ENCODE measurements at places on chromosomes 1 and 21.
A peak's percentile ranks its signal among the peaks of the same experiment; 100 is the strongest.

DNA sequence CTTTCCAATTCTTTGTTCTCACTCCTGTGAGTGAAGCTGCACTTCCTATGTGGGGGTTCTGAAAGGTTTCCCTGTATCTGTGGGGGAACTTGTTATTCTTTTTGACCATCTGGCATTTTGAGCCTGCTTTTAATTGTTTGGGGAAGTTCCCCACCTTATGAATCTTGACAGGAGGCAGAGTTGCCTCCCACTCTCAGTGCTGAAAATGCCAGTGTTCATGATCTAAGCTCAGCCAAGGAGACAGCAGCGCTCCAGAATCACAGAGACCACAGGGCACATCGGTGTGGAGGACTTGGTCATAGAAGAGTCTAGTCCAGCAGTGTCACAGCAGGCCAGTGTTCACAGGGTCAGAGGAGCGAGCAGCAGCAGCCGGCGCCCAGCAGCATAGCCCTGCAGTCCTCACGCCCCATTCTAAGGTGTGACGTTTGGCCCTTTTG is 63.8 kb upstream of the PRDX6 start:
- no peak for DNase-seq

GRCh38 chr21:42234464-42235241 is 15.7 kb downstream of the ABCG1 start:
- DNase-seq, result no peak

- DNase-seq, result no peak
Measured at GRCh38 chr1:30933874-30934252, 25.3 kb upstream of the SDC3 start.

DNA sequence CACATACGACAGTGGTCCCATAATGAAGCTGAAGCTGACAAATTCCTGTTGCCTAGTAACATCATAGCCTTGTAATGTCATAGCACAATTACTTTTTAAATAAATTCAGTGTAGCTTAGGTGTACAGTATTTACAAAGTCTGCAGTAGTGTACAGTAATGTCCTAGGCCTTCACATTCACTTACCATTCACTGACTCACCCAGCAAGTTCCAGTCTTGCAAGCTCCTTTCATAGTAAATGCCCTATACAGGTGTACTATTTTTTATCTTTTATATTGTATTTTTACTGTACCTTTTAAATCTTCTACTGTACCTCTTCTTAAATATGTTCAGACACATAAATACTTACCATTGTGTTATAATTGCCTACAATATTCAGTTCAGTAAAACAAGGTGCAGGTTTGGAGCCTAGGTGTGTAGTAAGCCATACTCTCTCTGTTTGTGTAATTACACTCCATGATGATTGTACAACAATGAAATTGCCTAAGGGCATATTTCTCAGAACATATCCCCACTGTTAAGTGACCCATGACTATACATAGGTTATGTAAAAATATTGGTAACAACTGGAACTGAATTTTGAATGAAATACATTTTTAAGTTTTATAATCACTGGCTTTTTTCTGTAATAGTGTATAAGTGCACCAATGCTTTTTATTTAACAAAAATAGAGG is 33.5 kb upstream of the ADAM30 start:
- no peak for DNase-seq

GRCh38 chr1:1763657-1764621 is 14.3 kb downstream of the NADK start:
- DNase-seq, result no peak

DNA sequence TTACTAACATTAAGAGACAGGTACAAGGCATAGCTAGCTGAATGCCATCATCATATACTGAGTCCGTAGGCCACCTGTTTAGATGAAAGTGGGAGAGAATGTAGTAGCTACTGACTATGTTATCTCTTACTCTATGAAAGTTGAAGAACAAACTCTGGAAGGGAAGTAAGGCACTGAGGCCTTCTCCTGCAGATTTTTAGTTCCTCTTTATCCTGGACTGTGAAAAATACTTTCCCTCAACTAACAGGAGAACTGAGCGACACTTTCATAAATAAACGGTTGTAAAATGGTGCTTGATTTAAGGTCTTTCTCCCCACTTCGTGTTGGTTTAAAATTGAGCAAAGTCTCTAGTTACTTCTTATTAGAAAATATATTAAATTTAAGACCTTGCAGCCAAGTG is 101.9 kb downstream of the FNBP1L start:
- DNase-seq, result no peak

GRCh38 chr1:7470904-7471638 is 300.0 kb upstream of the VAMP3 start:
- no peak for DNase-seq

DNA sequence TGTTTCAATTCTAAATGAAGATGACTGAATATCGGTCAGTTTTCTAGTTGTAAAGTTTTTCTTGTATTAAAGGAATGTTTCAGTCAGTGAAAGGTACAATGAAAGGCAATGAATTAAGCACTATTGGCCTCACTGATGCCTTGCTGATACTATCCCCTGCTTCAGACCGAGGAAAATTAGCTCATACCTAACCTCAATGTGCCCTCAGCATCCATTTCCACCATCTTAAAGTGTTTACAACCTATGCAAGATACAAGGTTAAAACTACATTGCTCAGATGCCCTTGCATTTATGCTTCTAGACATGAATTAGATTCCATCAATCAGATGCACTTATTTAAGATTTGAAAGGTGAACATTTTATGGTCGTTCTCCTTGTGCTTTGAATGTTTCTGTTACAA is 184.5 kb downstream of the COP1 start:
- DNase-seq, result no peak

DNA sequence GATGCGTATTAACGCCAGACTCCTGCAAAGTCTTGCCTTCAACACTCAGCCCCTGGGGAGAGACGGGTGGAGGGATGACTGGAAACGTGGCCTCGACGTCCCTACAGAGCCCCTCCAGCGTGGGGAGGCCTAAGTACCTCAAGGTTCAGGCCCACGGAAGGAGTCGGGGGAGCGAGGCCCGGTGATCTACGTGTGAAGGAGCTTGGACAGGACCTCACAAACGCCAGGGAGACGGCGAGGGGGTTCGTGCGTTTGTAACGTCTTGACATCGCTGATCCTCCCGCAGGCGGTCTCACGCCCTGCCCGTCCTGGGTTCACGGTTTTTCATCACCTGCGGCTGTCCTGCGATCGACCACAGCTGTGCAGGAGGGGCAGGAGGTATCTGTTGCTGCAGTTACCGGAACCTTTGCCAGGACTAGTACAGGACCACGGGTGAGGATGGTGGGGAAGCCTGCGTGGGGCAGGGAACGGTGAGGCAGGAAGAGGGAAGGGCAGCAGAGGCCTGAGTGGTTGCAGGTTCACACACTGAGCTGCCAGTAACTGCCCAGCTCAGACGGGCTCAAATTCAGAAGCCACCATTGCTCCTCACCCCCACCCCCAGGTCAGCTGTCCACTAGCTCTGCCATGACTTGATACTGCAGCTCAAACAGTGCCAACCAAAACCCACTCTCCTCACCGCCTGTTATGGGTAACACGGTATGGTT is 889 bp upstream of the CCNL2 start:
- no peak for DNase-seq

DNA sequence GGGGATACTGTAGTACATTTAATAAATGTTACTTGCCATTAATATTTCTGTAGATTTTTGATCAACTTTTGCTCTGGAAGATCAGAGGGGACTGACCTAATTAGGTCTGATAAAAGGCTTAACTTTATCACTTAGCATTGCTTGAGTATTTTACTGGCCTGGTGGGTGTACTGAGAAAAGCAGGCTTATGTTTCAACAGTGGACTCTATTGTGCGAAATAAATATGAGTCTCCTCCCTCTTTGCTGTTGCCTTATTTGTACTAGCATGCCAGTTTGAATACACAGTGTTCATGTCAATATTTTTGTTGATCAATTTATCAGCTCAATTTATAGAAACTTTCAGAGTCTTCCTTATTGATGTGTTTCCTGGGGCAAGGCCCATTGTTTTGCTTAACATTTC is 49.1 kb downstream of the EBNA1BP2 start:
- no peak for DNase-seq

DNA sequence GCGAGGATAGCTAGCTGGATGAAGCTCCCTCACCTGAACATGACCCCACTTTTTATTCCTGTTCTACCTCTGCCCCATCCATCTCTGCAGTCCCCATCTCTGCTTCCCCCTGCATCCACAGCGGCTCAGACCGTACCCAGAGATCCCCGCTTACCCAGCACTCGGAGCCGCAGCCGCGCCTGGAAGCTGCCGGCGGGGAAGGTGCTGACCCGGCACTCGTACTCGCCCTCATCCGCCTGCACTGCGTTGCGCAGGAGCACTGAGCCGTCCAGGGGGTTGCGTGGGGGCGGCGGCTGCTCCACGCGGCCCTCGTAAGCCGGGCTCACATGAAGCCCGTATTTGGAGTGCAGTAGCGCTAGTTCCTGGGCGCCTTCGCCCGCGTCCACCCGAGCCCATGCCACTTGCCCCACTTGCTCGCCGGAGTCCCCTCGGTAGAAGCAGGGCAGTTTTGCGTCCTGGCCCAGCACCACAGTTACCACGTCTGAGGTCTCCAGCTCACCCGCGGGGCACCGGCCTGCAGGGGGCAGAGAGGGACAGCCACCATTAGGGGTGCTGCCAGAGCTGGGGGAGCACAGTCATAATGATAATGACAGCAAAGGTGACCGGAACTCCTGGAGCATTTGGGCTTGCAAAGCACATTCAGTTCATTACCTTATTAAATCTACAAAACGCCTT is 9.8 kb downstream of the NECTIN4 start:
- no peak for DNase-seq

- no peak for DNase-seq
Measured at GRCh38 chr1:226893936-226894335, 23.5 kb downstream of the PSEN2 start.

GRCh38 chr1:212606395-212607205 is 2.0 kb upstream of the ATF3 start:
- no peak for DNase-seq

- no peak for DNase-seq
Measured at GRCh38 chr1:160163615-160164014, 12.2 kb downstream of the ATP1A4 start.

DNA sequence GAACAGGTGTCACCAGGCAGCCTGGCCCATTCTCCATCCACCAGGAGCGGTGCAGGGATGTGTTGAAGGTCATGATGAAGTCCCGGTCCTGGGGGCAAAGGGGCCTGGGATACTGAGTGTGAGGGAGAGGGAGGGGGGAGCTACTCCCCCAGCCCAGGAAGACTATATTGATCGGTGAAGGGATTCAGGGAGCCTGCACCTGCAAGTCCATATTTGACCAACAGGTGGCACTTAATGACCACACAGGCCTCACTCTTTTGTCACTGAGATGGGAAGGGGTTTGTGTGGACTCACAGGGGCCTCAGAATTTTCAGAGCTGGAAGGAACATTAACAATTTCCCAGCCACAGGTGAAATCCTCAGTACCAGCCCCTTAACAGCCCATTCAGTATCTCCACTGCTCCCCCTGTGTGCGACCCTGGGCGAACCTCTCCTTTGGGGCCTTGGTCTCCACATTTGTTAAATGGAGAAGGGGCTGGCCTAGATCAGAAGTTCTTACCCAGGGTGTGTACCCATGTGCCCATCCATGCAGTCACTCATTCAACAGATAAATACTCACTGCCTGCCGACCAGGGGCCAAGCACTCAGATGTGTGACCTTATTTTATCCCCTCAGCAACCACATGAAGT is 55.6 kb downstream of the NKAIN1 start:
- peak; percentile 6 for DNase-seq

GRCh38 chr1:9874959-9875635 is 35.0 kb downstream of the CTNNBIP1 start:
- peak; percentile 27 for DNase-seq

DNA sequence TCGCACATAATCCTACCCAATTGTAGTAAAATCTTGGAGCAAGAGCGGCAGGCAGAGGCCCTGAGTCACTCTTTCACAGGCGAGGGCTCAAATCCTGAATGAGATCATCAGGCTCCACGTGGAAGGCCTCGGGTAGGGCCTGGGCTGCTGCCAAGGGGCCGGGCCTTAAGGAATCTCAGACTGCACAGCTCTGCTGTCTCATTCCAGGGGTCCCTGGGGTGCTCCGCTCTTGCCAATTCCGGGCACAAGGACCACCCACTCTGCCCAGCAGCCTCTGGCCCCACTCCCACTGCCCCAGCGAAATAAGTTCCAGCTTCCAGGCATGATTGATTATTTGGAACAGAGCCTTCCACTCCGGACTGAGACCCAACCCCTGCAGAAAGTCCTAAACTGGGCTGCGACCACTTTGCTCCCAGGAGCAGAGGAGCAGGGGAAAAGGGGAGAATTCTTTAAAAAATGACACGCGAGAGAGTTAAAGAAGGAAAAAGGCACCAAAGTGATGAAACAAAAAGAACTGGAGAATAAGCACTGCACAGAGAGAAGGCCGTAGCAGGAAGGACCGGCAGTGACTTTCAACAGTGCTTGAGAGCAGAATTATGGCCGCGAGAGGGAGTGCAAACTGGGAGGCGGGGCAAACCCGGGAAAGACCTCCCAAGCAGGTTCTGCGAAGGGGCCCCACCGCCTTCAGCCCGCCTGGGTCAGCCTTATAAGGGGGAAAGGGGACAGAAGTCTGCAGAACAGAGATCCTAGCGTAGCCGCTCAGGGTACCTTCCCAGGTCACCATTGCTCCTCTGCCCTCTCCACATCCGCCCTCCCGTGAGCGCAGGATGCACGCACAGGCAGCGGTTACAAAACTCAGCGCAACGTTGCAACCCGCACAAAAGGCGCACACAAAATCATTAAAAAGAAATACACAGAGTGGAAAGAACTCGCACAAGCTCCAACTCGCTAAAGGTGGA is 2.0 kb downstream of the ADAMTS1 start:
- DNase-seq, result peak; percentile 76

GRCh38 chr1:207885129-207886032 is 25.5 kb downstream of the CD34 start:
- DNase-seq, result no peak

- DNase-seq, result no peak
Measured at GRCh38 chr1:207021876-207022596, 10.5 kb downstream of the C1orf116 start.

DNA sequence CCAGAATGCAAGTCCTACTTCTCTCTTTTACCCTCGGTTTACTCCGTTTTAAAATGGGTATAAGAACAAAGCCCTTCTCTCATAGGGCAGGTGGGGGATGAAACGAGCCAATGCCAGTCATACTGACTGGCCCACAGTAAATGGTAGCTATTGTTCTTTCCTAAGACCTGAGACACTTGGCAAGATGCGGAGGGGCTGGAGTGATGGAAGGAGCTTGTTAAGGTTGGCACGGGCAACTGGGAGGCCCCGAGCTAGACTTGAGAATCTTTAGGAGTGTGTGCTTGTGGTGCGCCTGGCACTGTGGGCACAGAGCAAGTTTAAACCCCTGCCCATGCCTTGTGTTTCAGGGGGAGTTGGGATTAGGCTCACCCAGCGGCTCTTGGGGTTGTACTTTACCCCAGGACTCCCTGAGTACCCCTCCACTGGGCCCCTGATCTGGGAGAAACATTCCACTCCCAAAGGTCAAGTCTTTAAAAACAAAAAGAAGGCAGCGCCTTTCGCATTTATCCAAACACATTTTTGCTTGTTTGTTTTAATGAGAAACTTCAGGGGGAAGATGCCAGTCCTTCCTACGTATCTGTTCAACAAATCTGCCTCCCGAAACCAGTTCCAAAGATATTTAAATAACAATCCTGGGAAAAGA is 240.6 kb upstream of the TMEM51 start:
- no peak for DNase-seq

GRCh38 chr1:24392982-24393650 is 20.5 kb downstream of the STPG1 start:
- no peak for DNase-seq

- no peak for DNase-seq
Measured at GRCh38 chr1:20308569-20308968, 17.9 kb downstream of the VWA5B1 start.

Data from LNCaP clone FGC (cell line).